ENCODE measurements at places on chromosomes 11 and 22.

- no peak for DNase-seq
Observed at GRCh38 chr22:26079009-26079408, 90.3 kb upstream of the SEZ6L start.

GRCh38 chr11:43787824-43788223 lies 92.8 kb upstream of the ALKBH3 start:
- DNase-seq = no peak

GRCh38 chr11:64769283-64769682 lies 9.1 kb downstream of the SF1 start:
- no peak for DNase-seq

DNA sequence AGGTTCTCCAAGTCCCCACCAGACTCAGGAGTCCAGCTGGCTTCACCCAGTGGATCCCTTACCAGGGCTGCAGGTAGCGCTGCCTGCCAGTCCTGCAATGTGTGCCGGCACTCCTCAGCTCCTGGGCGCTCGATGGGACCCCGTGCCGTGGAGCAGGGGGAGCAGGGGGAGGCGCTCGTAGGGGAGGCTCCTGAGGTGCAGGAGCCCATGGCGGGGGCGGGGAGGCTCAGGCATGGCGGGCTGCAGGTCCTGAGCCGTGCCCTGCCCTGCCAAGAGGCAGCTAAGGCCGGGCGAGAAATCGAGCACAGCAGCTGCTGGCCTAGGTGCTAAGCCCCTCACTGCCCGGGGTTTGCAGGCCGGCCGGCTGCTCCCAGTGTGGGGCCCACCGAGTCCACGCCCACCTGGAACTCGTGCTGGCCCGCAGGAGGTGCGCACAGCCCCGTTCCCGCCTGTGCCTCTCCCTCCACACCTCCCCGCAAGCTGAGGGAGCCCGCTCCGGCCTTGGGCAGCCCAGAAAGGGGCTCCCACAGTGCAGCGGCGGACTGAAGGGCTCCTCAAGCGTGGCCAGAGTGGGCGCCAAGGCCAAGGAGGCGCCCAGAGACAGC lies 792.9 kb upstream of the CCDC179 start:
- no peak for DNase-seq
